ENCODE measurements at places on chromosomes 2 and 18. TPM values are rescaled to one million over a fixed set of nuclear protein-coding genes. Genes with fewer than 3 reads are reported as not detected.

DNA sequence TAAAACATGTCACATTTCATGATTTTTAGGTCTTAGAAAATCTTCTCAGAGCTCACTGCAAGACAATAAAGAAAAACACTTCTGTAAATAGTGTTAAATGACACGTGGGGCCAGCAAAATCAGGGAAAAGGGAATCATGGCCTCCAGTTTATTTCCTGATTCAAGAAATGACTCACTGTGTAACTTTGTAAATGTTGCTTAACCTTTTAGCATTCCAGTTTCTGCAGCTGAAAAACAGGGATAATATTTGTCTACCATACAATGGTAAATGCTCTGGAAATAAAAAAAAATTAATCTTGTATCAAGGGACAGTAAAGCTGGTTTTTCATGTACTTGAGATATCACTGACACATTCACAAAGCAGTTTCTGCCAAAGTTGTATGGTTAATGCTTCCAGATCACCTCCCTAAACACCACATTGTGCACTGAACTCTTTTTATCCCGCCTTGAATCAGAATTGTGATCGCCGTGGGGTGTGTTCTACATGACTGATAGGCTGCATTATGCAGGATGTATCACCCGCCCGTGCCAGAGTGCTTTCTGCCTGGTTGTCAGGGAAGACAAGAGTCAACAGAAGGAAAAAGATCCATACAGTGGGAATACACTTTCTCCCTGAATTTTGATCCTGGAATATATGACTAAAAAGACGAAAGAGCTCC, 238.8 kb downstream of the IKZF2 start:
- no peak for DNase-seq

DNA sequence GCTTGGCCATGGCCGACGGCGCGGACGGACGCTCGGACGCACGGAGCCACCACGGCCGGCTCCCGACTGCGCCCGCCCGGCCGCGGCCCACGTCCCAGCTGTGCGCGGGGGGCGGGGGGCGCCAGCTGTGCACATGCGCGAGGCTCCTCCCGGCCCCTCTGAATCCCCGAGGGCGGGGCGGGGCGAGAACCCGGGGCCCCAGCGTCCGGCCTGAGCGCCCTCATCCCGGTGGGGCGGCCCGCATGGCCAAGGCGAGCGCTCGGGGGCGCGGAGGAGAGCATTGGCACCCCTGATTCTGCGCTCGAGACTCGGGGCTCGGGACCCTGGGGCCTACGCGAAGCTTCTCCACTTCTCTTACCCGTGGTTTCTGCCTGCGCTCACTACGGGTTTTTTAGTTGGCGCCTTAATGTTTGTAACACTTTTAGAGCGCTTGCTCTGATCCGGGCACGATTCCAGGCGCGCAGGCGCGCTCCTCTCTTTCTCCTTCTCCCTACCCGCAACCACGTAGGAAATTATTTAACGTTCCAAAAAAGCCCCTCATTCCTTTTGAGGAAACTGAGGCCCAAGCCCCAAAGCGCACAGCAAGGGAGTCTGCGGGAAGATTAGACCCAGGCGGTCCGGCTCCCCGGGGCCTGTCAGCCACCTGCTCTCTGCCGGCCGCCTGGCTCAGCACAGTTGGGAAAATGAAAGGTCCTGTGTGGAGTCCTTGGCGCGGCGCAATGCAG, at the start of gene PXDN:
PXDN (minus strand) TSS at position 70 of the 725 bp plus-strand sequence; CDS start at position 10, 60 bp downstream.
- DNase-seq = peak; percentile 76

The L3MBTL4 gene
- 0.34 TPM for total RNA-seq

- DNase-seq = peak; percentile 15
Measured at GRCh38 chr2:154700136-154700535, 1.6 kb downstream of the KCNJ3 start.

- peak; percentile 70 for DNase-seq
Measured at GRCh38 chr18:33839452-33840211, 261.6 kb downstream of the ASXL3 start.

- no peak for DNase-seq
Measured at GRCh38 chr18:45954070-45954934, 12.8 kb downstream of the EPG5 start.

The GALNT5 gene
- 0.03 TPM for total RNA-seq

- no peak for DNase-seq
Measured at GRCh38 chr18:25862881-25863600, 227.4 kb downstream of the SS18 start.

DNA sequence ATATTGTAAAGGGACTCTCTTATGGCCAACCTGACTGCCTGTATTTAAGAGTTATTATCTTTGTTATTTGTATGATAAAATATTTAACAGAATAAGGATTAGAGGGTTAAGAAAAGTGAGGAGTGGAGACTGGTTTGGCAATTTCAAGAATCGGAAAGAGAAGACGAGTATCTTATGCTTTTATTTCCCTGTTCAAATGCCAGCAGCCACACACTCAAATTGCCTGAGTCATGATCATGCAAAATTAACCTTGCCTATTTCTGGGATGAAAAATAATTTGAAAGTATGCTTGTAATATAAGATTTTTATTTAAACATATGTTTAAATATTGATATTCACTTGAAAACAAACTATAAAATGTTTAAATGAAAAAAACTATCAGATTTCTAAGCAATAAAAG, 188.6 kb downstream of the CD226 start:
- no peak for DNase-seq

The MC5R gene
- not detected for total RNA-seq

GRCh38 chr2:82411071-82411470, 2048.0 kb downstream of the SUCLG1 start:
- DNase-seq = no peak

The ITGA4 gene
- total RNA-seq = 8.2 TPM

DNA sequence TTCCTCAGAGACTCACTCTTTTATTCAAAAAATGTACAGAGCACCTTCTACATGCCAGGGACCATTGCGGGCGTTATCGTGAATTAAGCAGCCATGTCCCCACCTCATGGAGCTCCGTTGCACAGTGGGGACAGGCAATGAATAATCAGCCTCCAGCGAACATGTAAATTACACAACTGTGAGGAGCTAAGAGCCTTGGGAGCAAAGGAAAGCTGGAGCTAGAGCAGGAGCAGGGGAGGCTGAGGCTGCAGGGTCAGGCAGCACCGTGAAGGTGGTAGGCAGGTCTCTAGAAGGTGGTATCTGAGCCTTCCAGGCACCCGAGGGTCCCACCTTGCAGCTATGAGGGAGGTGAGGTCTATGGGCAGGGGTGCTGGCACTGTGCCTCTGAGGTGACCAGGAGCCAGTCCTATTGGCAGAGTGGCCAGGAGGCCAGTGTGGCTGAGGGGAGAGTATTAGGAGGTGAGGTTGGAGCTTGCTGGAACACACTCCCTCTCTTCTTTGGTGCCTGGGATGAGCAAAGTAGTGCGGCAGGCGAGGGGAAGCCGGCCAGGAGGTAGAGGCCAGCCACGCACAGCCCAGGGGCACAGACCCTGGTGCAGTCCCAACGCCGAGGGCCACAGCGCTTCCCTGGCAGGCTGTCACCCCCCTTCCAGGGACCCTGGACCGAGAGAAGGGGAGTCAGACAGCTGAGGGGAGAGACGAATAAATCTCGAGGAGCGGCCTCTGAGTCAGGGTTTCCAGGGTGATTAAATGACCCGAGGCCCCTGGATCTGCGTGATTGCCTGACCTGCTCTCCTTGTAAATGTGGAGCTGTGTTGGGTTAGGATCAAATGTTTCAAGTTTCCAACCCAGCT, 167.3 kb downstream of the SEPTIN10 start:
- no peak for DNase-seq

The GNLY gene
- not detected for total RNA-seq

DNA sequence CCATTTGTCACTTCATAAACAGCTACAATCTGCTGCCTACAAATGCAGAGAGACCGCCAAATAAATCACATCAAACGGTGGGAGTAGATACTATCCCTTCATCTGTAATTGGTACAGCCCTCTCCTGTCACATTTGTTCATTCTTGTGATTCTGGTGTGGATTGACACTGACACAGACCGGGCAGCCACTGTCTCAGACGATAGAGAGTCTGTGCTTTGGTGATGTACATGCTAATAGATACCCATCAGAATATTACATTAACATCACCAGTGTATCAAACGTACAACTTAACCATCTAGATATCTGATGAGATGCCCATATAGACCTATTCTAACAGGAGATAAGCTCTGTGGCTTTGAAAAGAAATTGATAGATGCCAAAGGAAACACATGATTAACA, 419.7 kb upstream of the ZEB2 start:
- no peak for DNase-seq

The C2orf81 gene
- total RNA-seq = 6.0 TPM

The CCDC68 gene
- total RNA-seq = not detected

DNA sequence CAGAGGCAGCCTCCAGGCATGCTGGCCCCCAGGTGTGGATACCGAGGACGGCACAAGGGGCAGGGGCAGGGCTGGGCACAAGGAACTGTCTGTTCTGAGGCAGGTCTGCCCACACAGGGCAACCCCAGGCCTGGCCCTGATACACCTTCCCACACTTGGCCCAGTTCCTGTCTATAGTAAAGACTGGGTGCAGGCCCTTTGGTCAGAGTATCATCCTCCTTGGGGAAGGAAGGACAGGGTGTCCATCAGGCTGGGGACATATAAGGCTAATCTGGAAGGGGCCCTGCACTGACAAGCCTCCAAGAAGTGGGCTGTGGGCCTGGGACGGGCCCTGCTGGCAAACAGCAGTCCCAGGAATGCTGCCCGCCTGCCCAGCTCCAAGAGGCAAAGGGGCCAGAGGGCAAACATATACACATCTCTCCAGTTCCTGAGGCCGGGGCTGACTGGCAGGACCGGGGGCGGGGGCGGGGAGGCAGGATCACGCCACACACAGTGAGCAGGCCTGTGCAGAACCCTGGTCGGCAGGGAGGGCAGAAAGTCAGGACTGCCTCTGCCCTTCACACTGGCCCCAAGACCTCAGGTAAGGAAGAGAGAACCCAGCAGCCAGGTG, 18.9 kb downstream of the SDC1 start:
- DNase-seq = no peak

GRCh38 chr2:160199683-160200389, at the start of gene ITGB6:
Gene ITGB6 (minus strand): TSS chr2:160200272. CDS start chr2:160200063, 209 bp downstream.
- DNase-seq = no peak

The HRH4 gene
- not detected for total RNA-seq

- DNase-seq = no peak
Measured at GRCh38 chr2:111951486-111951885, 53.1 kb downstream of the MERTK start.
